ENCODE measurements at places on chromosomes 7 and 10. TPM values are rescaled to one million over a fixed set of nuclear protein-coding genes. Genes with fewer than 3 reads are reported as not detected.

- peaks cover 9% of the 10 kb centered on the region for H3K36me3 ChIP-seq
- H3K4me1 ChIP-seq: peaks cover 92% of the 10 kb centered on the region
- DNase-seq: peak; percentile 87
- H3K4me3 ChIP-seq: peak overlapping the region; percentile 9
- H3K27me3 ChIP-seq: no peaks in the 10 kb centered on the region
Measured at GRCh38 chr10:104328896-104329710, 9.2 kb downstream of the ITPRIP start.

TMEM225B gene
- total RNA-seq: 0.89 TPM

- H3K4me1 ChIP-seq: no peaks in the 10 kb centered on the region
- no peak overlapping the region for H3K4me3 ChIP-seq
- DNase-seq: no peak
Measured at GRCh38 chr7:41735206-41735605, 32.3 kb upstream of the INHBA start.

ITGA8 gene
- 8.4 TPM for total RNA-seq

DNA sequence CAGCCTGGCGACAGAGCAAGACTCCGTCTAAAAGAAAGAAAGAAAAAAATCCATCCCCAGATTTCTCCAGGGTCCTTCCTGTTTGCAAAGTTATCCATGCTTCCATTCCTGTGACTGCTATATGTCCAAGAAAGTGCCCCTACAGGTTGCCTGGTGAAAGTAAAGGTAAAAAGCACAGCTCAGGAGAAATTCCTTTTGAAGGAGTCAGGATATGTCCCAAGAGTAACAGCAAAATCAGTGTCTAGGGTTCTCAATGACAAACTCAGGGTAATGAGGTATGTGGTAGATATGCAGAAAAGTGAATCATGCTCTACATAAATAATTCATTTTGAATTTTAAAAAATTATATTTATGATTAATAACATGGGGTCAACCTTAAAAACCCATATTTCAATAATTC lies 91.5 kb downstream of the CTTNBP2 start:
- no peaks in the 10 kb centered on the region for H3K27me3 ChIP-seq
- DNase-seq: no peak
- H3K4me1 ChIP-seq: no peaks in the 10 kb centered on the region
- H3K4me3 ChIP-seq: no peak overlapping the region
- no peaks in the 10 kb centered on the region for H3K36me3 ChIP-seq

STAG3 gene
- total RNA-seq: 1.6 TPM

IL15RA gene
- total RNA-seq: 1.5 TPM

DNA sequence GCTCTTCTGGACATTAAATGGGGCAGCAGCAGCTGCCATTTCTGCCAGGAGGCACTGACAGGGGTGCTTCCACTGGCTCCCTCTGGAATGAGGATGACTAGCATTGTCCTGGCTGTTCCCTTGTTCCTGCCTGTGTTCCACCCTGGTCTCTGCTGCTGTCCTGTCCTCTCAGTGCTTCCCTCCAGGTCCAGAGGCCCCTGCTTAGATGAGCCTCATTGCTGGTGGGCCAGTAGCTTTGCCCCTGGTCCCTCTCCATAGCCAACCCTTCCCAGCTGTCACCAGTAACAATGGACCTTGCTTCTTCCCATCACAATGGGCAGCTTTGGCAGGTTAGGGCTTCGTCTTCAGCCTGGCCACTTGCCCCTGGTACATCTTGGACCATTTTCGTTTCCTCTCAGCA lies 561.1 kb downstream of the TCERG1L start:
- no peak for DNase-seq
- no peaks in the 10 kb centered on the region for H3K36me3 ChIP-seq
- H3K27ac ChIP-seq: no peak overlapping the region
- no peak overlapping the region for H3K4me3 ChIP-seq

CAV1 gene
- total RNA-seq: 174 TPM

ITPRID1 gene
- 0.44 TPM for total RNA-seq

All from muscle of leg (tissue), 16 donors.